Suppressor macrophage (primary cell): ENCODE measurements at places on chromosomes 5 and 9.

- no peak for DNase-seq
Measured at GRCh38 chr5:34550247-34550646, 105.9 kb upstream of the RAI14 start.

DNA sequence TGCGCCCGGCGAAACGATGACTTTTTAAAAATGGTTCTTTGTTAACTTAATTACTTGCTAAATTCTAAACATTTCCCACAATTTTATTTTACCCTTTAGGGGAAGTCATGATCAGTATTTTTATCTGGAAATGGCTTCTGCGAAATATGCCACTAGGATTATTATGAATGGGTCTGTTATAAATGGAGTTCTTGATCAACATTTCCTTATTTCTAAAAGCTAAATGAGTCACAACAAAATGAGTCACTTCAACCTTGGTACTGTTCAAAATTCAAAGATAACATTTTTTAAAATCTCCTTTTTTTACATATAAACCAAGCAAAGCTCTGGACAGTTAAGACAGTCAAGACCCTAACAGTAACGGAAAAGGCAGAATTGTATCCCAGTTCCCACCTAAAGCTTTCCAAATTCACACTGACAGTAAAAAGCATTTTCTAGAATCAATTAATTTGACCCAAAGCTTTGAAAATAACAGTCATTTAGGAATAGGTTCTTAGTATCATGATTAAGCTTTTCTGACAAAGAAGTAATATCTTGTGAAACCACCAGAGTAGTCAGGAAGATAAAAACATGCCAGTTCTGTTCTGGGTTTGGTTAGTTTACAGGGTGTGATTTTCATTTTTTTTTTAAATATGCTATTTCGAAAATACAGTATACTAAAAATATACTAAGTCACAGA is 81.7 kb downstream of the LHFPL2 start:
- no peak for DNase-seq

- no peak for DNase-seq
Measured at GRCh38 chr5:14299666-14300065, 156.5 kb downstream of the TRIO start.

GRCh38 chr9:93450945-93451815 is at the start of gene FAM120A:
Gene FAM120A (plus strand): TSS chr9:93451685. CDS start chr9:93451916, 231 bp downstream.
- peak; percentile 97 for DNase-seq

DNA sequence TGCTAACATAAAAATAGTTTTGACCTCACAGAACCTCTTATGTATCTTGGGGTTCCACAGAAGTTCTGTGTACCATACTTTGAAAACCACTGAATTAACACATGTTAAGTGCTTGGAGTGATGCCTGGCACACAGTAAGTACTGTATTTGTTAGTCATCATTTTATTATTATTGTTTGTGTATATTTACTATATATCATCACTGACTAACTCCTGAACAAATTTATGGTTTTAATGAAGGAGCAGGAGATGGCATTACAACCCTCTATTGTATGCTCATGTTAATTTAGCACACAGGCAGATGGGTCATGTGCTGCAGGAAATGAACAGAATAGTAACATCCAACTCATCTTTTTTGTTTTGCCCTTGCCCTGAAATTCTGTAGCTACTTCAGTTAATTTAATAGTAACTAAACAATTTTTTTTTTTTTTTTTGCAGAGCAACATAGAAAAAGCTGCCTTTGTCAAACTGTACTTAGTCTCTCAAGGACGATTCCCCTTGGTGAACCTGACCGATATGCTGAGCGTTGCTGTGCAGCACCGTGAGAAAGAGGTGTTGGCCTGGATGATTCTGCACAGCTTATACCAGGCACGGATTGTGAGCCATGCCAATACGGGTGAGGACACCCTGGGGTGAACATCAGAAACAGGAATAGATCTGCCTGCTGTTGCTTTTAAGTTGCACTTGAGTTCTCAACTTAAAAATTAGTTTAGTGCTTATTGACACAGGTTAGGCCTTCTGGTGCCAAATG is 45.4 kb downstream of the HACD4 start:
- no peak for DNase-seq
